ENCODE measurements at places on chromosomes 1 and 21.

GRCh38 chr1:86190873-86191272 lies 34.3 kb upstream of the COL24A1 start:
- no peak for DNase-seq

GRCh38 chr1:160629286-160630210 lies 17.3 kb downstream of the SLAMF1 start:
- DNase-seq: no peak

- DNase-seq: no peak
Observed at GRCh38 chr1:110003747-110004428, 19.3 kb downstream of the AHCYL1 start.

- no peak for DNase-seq
Observed at GRCh38 chr1:32336963-32337675, 1.1 kb upstream of the MARCKSL1 start.

GRCh38 chr1:9135073-9135836 lies 6.4 kb upstream of the GPR157 start:
- DNase-seq: no peak

DNA sequence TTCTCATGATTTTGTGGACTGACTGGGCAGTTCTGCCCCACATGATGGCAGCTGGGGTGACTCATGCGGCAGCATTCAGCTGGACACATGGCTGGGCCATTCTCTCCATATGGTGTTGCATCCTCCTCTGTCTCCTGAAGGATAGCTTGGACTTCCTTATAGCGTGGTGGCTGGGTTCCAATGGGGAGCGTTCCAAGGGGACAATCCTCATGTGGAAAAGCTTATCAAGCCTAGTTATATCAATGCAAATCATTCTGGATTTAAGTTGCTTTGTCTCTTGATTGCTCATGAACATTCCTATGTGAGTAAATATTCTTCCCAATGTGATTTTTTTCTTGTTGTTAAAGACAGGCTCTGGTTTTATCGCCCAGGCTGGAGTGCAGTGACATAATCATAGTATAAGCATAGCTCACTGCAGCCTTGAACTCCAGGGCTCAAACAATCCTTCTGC lies 13.2 kb upstream of the SLC2A1 start:
- DNase-seq: no peak
